ENCODE measurements at places on chromosomes 12 and 14. TPM values are rescaled to one million over a fixed set of nuclear protein-coding genes. Genes with fewer than 3 reads are reported as not detected.
A peak's percentile ranks its signal among the peaks of the same experiment; 100 is the strongest.

GRCh38 chr12:18306311-18306710 lies 45.0 kb downstream of the PIK3C2G start:
- DNase-seq, result no peak
- H3K4me1 ChIP-seq, result no peaks in the 10 kb centered on the region
- no peaks in the 10 kb centered on the region for H3K36me3 ChIP-seq
- no peaks in the 10 kb centered on the region for H3K27me3 ChIP-seq

DNA sequence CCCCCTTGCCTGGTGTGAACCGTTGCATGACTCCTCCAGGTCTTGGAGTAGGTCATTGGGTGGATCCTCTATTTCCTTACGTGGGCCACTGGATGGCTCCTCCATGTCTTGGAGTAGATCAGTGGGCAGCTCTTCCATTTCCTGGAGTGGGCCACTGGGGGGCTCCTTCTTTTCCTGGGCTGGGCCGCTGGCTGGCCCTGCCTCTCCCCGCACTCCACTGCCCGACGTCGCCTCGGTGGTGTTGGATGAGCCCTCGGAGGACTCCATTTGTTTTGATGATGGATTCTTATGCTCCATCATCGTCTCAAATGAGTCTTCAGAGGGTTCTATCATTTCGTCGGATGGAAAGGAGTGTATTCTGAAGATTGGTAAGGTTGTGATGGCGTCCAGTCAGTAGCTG lies 19.1 kb downstream of the RTL1 start:
- no peak overlapping the region for H3K4me3 ChIP-seq
- peaks cover 3% of the 10 kb centered on the region for H3K36me3 ChIP-seq
- H3K27me3 ChIP-seq, result peaks cover 17% of the 10 kb centered on the region
- peaks cover 11% of the 10 kb centered on the region for H3K4me1 ChIP-seq
- no peak overlapping the region for H3K27ac ChIP-seq

GRCh38 chr12:90854136-90854689 lies 100.8 kb downstream of the CCER1 start:
- H3K27ac ChIP-seq, result no peak overlapping the region
- H3K4me1 ChIP-seq, result peaks cover 7% of the 10 kb centered on the region
- no peak for DNase-seq
- H3K27me3 ChIP-seq, result no peaks in the 10 kb centered on the region
- H3K4me3 ChIP-seq, result no peak overlapping the region

Gene PRH2
- not detected for total RNA-seq

GRCh38 chr14:89851106-89851505 lies 103.4 kb downstream of the EFCAB11 start:
- H3K4me3 ChIP-seq, result no peak overlapping the region
- peaks cover 73% of the 10 kb centered on the region for H3K4me1 ChIP-seq
- no peak for DNase-seq
- no peaks in the 10 kb centered on the region for H3K27me3 ChIP-seq
- no peaks in the 10 kb centered on the region for H3K36me3 ChIP-seq

Gene HOTAIR
- total RNA-seq, result not detected

GRCh38 chr12:12819221-12819620 lies 6.1 kb downstream of the DDX47 start:
- DNase-seq, result no peak
- no peak overlapping the region for H3K4me3 ChIP-seq
- no peaks in the 10 kb centered on the region for H3K27me3 ChIP-seq
- H3K4me1 ChIP-seq, result peaks cover 64% of the 10 kb centered on the region
- peak overlapping the region; percentile 94 for H3K27ac ChIP-seq
- H3K36me3 ChIP-seq, result peaks cover 31% of the 10 kb centered on the region

DNA sequence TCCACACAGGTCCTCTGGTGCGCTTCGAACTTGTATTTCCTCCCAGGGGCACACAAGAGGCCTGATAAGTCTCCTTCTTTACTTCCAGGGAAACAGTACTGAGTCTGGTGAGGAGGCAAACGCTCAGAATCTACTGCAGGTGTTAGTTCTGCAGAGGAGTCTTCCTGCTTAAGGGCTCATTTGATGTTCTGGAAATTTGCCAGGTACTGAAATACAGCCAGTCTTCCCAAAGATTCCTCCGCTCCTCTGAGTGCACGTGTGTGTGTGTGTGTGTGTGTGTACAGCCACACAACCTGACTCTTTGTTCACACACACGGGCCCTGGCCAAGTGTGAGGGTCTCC lies 92.0 kb downstream of the FBXL14 start:
- no peak overlapping the region for H3K27ac ChIP-seq
- DNase-seq, result no peak
- H3K4me3 ChIP-seq, result no peak overlapping the region
- H3K27me3 ChIP-seq, result no peaks in the 10 kb centered on the region
- peaks cover 43% of the 10 kb centered on the region for H3K4me1 ChIP-seq

Gene PGAM5
- total RNA-seq, result 22.1 TPM

- H3K36me3 ChIP-seq, result no peaks in the 10 kb centered on the region
- no peak overlapping the region for H3K27ac ChIP-seq
- no peak for DNase-seq
Measured at GRCh38 chr12:89768586-89769482, 60.2 kb upstream of the ATP2B1 start.

GRCh38 chr14:100654814-100655740 lies 67.9 kb upstream of the BEGAIN start:
- peaks cover 3% of the 10 kb centered on the region for H3K4me1 ChIP-seq
- no peak overlapping the region for H3K27ac ChIP-seq
- no peak for DNase-seq
- peaks cover 12% of the 10 kb centered on the region for H3K27me3 ChIP-seq
- H3K36me3 ChIP-seq, result no peaks in the 10 kb centered on the region

DNA sequence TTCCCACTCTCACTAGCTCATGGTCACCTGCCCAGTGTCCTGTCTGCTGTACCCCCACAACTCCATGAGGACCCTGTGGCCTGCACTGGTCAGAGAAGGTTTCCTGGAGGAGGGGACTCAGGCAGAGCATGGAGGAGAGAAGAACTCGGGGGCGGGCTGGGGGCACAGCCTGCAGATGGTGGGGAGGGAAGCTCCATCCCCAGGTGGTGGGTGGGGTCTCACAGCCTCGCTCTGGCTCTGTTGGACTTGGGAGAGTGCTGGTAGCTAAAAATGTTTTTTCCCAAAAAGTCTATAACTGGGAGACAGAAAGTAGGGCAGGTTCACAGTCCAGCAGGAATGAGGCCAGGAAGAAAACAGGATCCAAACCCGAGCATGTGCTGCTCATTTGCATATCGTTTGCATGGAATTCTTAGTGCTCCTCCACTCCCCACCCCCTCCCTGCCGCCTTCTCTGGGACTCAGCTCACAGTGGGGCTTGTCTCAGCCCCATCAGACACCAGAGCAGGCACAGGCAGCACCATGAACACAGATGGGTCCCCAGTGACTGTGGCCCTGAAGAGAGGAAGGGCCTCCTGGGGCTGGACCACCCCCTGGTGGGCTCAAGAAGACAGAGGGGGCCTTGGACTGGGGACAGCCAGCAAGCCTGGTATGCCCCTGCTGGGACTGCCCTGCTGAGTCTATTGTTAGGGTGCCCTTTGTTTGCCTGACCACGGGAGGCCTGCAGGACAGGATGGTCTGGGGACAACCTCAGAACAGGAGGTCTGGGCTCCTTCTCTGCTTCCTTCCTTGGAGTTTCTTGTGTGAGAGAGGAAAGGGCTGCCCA lies 67.0 kb upstream of the SFSWAP start:
- H3K4me3 ChIP-seq, result no peak overlapping the region
- no peak overlapping the region for H3K27ac ChIP-seq
- H3K27me3 ChIP-seq, result peaks cover 18% of the 10 kb centered on the region
- DNase-seq, result no peak
- H3K4me1 ChIP-seq, result no peaks in the 10 kb centered on the region

- no peaks in the 10 kb centered on the region for H3K36me3 ChIP-seq
- H3K4me3 ChIP-seq, result no peak overlapping the region
- H3K4me1 ChIP-seq, result no peaks in the 10 kb centered on the region
- H3K27ac ChIP-seq, result no peak overlapping the region
- H3K27me3 ChIP-seq, result no peaks in the 10 kb centered on the region
Measured at GRCh38 chr14:61346221-61346620, 24.8 kb downstream of the PRKCH start.

DNA sequence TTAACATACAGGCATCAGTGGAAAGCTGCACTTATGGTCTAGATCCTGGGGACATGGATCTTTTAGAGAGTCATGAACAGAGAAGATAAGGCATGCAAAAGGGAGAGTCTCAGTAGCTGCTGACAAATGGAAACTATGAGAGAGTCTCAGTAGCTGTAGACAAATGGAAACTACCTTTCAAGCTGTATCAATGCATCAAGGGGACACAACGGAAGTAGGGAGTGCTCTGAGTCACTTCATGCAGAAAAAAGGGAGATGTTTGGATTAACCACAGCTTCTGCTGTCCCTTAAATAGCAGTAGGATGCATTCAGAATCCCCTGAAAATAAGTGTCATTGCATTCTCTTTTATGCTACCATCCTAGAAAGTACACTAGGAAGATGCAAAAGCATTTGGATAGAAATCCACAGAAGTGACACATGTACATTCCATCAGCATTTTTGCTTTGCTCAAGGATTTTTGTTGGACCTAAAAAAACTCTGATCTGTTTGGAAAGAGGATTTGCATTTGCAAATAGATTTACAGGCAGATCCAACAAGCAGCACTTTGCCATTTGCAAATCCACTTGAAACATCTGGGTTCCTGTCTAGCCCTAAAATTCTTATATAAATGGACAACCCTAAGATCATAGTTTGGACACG lies 227.5 kb upstream of the LMO3 start:
- H3K4me1 ChIP-seq, result no peaks in the 10 kb centered on the region
- H3K4me3 ChIP-seq, result no peak overlapping the region
- no peak overlapping the region for H3K27ac ChIP-seq
- no peaks in the 10 kb centered on the region for H3K36me3 ChIP-seq
- DNase-seq, result no peak

Gene KRT5
- not detected for total RNA-seq

Gene ATN1
- 103 TPM for total RNA-seq

DNA sequence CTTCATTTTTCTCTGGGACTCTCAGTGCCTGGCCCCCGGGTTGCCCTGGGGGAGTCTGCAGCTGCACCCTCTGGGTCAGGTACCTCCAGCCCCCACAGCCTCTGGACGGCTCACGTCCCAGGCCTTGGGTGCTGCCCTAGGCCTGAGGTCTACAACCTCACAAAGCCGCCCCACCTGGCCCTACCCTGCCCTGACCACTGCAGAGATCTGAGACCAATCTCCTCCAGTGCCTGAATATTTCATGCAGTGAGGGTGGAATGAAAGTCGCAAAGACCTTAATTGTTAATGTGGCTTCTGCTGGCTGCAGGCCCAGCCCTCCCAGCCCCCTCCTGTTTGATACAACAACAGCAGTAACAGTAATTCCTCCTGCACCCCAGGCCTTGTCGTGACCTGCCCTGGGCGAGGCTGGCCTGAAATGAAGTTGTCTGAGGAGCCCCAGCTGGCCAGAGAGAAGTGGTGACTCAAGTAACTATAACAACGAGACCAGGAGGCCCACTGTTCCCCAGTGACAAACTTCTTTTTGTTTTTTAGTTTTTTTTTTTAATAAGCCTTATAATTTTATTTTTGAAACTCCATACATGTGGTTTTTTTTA lies 8.8 kb upstream of the CCDC85C start:
- no peak for DNase-seq
- H3K36me3 ChIP-seq, result no peaks in the 10 kb centered on the region
- peaks cover 21% of the 10 kb centered on the region for H3K4me1 ChIP-seq
- H3K27ac ChIP-seq, result no peak overlapping the region

DNA sequence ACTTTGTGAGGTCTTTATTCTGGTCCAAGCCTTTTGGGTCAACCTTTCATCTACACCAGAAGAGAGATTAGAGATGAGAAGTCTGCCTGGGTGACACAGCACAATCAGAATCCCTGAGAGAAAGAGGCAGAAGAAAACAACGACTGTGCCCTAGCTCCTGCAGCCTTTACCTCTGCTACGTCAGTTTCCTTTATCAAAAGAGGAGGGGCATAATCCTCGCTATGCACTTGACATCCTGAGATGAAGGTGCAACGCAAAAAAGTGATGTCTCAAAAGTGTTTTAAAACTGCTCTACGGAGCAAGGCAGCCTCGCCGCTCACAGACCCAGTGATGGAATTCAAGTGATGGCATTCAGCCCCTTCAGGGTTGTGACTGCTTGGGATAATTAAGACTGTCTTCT lies 21.7 kb downstream of the ZDHHC22 start:
- no peak overlapping the region for H3K4me3 ChIP-seq
- H3K27me3 ChIP-seq, result peaks cover 7% of the 10 kb centered on the region
- DNase-seq, result no peak
- peaks cover 12% of the 10 kb centered on the region for H3K36me3 ChIP-seq
- peaks cover 4% of the 10 kb centered on the region for H3K4me1 ChIP-seq
- H3K27ac ChIP-seq, result no peak overlapping the region

Gene SYT10
- total RNA-seq, result not detected

Measured in chondrocyte (in vitro differentiated cells).